ENCODE measurements at places on chromosomes 3 and 15.

DNA sequence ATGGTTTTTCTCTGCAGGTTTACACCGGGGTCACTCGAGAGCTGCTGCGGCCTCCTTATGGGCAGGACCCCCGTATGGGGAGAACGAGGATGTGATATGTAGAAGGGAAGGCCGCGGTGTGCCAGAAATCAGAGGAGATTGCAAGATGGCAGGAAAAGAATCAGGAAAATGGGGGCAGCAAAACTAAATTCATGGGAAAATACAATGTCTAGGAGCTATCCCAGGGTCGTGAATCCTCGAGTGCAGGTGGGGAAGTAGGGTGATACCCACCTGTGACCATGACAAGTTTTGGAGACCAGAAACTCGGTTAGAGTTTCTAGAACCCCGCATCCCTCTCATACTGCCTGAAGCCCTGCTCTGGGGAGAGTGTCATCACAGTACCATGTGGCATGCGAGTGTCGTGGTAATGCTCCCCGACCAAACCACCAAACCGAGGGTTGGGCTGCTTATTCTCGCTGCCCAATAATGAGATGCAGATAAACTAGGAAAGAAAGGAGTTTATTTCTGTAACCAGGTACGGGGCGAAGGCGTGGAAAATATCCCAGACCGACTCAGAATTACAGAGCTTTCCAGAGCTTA lies 781 bp downstream of the TRNT1 start:
- DNase-seq, result no peak

DNA sequence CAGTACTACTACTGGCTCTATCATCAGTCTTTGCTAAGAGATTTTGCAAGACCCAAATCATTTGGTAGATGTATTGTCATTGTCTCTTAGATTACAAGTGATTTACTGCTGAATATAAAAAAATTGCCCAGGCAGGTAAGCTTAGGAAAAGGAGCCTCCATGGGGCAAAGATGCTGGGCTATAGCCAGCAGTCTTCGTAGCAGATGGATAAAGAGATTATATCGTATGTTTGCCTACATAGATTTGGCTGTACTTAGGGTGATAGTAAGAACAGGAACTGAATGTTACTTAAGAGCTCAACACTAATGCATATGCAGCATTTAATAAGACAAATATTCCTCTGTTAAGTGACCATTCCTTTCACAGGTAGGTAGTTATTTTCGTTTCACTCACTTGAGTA lies 48.9 kb downstream of the PTPRG start:
- no peak for DNase-seq

DNA sequence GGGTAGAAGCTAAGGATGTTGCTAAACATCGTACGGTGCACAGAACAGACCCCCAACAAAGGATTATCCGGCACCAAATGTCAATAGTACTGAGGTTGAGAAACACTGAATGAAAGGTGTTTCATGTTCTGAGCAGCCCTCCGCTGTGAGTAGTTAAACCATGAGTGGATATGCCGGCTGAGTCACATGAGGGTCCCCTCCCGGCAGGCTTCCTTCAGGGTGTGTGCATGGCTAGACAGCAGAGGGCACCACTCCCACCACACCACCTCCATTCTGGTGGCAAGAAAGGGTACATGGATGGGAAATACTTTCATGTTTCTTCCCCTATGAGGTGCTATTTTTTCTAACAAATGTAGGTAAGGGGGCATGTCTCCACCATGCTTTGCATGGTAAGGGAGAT lies 128.3 kb upstream of the SEMA6D start:
- no peak for DNase-seq

GRCh38 chr3:4030624-4031023 lies 231.4 kb downstream of the LRRN1 start:
- DNase-seq, result no peak

DNA sequence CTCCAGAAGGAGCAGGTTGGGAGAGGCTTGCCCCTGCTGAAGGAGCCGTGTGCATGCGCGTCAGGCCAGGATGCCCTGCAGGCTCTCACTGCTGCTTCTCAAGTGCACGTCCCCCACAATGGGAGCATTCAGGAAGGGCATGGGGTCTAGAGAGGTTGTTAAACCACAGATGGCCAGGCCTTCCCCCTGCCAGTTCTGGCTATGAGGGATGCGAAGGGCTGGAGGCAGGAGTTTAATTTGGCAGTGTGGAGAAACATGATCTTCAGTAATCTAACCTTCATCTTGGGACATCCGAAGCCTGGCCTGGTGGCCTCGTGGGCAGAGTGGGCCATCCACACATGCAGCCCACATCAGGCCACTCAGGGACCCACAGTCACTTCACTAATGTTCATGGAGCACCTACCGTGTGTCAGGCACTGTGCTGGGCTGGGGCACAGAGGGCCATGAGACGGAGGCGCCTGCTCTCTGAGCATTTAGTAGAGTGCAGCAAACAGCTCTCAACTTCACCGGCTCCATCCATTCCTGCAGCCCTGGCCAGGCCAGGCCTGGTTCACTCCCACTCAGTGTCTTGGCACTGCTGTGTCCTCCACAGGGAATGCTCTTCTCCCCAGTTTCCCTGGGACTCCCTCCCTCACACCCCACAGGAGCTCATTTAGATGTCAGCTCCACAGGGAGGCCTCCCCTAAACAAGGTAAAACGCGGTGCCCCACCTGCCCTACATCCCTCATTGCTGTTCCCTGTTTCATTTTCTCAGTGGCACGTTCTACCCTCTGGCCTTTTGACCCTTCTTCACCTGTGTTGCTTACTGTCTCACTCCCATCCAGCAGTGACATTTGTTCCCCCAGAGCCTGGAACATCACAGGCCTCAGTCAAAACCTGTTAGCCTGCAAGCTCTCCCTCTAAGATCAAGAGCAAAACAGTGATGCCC lies 4.0 kb downstream of the CFAP100 start:
- DNase-seq, result no peak

DNA sequence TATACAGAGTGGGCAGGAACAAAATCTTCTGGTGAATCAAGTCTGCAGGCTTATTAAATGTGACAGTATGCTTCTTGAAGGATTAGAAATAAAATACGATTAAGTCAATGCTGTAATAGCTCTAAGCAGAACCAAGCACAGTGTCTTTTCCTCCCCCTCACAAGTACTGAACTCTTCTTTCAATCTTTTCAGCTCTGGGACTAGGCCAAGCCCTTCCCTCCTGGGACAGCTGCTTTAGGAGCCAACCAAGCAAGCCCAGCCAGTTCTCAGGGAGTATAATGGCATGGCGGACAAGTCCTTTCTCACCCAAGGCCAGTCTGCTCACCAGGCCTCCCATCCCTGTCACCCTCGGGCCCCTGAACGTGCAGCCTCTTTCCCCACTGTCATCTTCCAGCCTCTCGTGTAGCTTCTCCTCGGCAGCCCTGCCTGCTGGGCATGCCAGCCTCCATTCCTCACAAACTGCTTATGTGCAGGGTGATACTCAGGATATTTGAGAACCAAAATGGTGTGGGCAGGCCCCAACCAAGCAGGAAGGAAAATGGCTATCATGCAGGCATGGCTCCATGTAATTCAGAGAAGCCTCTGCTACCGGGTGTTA lies 8.4 kb upstream of the PPP1R2 start:
- DNase-seq, result peak; percentile 49

DNA sequence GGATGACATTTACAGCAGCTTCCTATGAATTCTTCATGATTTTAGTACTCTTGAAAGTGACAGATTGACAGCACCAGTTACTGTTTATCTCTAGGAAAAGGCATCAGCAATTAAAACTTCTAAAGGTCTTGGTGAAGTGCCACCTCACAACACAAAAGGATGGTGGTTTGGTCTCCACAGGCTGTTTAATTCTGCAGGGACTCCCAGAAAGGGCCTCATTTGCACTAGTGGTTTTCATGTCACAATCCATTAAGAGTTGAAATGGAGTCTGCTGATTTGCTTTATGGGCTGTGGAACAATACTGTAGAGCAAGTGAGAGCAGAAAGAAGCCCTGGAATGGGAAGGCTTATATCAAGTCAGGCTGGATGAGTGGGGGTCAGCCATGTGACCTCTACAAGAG lies 225.3 kb upstream of the KCNMB2 start:
- no peak for DNase-seq

DNA sequence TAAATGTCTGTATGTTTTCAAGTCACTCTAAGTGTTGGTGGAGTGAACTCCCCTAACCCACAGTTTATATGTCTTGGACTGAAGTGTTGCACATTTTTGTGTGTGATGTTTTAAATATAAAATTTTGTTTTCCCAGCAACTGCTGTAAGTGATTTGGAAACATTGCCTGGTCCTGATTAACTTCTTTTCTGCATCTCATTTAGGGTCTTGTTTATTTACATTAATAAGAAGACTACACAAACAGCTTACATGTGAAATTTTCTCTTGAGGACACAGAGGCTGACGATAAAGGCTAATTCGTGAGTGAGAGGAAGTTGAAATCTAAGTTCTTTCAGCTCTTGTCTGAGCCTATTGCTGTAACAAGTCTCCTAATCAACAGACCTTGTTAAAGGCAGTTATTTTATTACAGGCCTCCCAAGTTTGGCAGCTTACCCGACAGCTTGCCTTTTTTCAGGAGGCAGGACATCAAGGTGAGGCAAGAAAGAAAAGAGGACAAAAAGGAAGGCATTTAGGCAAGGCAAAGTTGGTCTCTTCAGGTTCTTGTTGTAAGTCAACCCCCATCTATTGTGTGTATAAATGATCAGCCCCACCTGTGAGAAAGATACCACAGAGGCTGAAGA lies 177.7 kb upstream of the NR2E3 start:
- DNase-seq, result no peak

GRCh38 chr3:193586526-193586925 lies 6.5 kb upstream of the OPA1 start:
- no peak for DNase-seq

- no peak for DNase-seq
Observed at GRCh38 chr3:14434126-14434497, 31.7 kb downstream of the SLC6A6 start.

GRCh38 chr3:190053919-190054672 lies 66.6 kb downstream of the P3H2 start:
- DNase-seq, result no peak

DNA sequence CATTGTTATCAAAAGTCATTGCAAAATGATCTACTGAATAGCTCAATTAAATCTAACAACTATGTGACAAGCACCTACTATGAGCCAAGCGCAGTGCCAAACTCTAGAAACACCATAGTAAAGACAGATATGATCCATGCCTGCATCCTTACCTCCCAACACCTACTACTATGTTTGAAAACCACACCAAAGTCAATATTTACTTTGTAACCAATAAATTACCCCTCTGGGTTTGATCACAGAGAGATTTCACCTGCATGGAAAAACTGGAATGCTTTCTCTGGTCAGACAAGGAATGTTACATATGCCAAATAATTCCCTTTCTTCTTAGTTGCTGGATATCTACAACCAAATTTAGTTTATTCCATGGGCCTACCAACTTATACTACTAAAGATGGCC lies 422.2 kb downstream of the FHIT start:
- no peak for DNase-seq

GRCh38 chr15:59174835-59175831 lies 31.5 kb upstream of the LDHAL6B start:
- DNase-seq, result no peak

Data from aorta (tissue), 5 donors.